ENCODE measurements at places on chromosomes 3 and 15.

GRCh38 chr3:57673156-57673555 is 19.7 kb downstream of the DENND6A start:
- DNase-seq: no peak

DNA sequence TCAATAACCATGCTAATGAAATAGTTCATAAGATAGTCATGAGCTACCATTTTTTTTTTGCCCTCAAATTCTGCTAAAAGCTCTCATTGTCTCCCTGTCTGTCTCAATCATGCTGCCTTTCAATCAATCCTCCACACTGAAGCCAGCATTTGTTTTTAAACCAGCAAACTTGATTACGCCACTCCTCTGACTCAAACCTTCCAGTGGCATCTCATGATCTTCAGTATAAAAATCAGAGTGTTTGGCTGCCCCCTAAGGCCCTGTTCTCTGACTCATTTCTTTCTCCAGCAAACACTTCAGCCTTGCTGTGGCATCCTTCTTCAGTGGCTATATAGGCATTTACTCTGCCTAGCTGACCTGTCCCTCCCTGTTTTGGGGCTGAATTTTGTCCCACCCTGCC is 36.0 kb upstream of the EOMES start:
- no peak for DNase-seq

- no peak for DNase-seq
These were observed 59.8 kb downstream of the PDIA5 start for GRCh38 chr3:123126653-123127052.

DNA sequence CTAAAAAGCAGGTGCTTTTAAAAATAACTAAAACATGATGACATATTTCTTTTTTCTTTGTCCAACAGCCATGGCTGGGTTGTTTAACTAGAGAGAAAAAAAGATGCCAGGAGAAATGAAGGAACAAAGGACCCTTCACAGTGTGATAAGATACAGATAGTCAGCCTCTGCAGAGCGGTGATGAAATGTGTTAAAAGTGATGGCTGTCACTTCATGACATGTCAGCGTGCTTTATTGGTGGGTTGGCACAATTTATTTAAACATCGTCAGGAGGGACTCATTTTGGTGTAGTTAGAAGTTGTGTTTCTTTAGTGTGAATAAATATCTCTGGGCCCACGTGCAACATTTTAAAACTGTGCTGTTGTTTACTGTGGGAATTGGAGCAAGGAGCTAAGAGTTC is 887.4 kb upstream of the CFAP20DC start:
- DNase-seq: no peak

DNA sequence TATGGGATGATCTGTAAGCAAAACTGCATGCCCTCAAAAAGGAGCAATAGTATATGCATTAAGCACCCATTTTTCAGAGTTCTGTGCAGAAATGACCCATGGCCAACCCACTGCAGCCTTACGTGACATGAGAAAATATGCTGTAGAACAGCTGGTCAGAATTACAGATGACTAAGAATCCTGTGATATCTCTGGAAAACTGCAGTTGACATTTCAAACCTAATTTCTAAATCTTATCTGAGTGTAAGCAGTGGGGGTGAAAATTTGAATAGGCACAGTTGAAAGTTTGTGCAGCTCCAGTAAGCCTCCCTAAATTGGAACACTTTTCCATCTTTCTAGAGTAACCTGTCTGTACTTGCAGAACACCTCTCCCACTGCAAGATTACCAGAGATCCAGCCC is 28.7 kb upstream of the COL6A6 start:
- no peak for DNase-seq

DNA sequence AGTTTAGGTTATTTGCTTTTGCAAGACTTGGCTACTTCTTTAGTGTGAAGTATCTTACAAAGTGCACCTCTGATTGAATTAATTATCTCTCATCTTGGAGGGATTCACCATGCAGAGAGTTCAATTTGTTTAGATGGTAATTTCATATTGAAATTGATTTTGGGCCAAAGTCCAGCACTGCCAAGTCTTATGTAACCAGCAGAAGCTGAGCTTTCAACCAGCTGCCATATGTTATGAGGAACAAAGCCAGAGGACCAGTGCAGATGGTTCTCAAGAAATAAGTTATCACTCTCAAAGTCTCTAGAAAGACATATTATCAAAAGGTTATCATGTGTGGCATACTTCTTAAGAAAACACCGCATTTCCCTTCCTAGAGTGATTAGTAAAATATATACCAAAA is 29.0 kb downstream of the ABHD6 start:
- no peak for DNase-seq

GRCh38 chr15:73357999-73358665 is 10.6 kb downstream of the HCN4 start:
- DNase-seq: peak; percentile 58

DNA sequence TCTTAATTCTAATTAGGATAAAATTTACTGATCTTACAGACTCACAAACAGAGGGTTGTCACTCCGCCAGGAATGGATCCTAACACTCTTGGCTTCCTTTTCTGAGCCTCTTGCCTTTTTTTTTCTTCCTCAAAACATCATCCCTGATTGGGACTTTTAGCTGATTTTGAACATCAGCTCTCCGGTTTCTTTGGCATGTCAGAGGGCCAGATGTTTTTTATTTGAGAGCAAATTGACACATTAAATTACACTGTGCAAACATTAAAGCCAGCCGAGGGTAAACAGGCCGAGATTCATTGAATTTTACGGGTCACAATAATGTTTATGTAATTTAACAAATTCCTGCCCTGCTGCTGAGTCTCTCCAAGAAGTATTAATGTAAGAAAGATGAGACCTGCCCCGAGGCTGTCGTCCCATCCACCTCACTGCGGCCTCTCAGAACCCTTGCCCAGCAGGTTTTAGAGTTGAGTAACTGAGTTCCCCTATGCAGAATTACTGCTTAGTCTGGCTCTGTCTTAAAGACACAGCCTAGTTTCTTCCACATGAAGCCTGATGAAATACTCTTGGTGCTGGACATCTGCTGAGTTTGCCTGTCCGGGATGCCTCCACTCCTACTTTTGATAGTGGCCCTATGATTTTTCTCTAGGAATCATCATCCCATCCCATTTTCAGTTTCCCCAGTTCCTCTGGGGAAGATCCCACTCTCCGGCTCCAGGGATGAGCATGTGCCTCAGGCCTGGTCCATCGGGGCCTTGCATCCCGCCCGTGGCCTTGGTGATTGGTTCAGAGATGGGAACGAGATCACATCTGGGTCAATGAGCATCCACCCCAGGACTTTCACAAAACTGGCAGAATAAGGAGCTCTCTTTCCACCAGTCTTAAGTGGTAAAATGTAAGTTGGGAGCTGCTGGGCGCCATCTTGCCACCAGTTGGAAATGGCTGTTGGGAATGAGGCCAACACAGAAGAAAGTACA is 226.6 kb upstream of the TLE3 start:
- no peak for DNase-seq

- no peak for DNase-seq
These were observed 16.9 kb upstream of the KNG1 start for GRCh38 chr3:186700267-186700666.

- no peak for DNase-seq
These were observed 298.6 kb upstream of the LYSMD4 start for GRCh38 chr15:100031665-100032357.

DNA sequence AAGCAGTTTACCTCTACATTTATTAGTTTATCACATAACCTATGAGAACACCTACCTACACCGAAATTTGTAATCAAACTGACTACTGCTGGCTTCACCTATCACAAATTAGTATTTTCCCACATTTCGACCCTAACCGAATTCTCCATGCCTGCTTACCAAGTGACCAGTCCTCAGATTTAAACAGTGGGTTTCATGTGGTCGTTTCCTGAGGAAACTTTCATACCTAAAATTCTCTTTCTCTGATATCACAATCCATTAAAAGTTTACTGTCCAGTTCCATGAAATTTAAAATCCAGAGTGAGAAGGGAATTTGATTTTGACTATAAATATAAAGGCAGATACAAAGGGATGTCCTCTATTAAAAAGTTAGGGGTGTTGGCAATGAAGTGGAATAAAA is 1.9 kb downstream of the PLOD2 start:
- DNase-seq: no peak

GRCh38 chr3:101284757-101285156 is 35.6 kb downstream of the IMPG2 start:
- no peak for DNase-seq

- no peak for DNase-seq
These were observed 630.8 kb upstream of the KCNMB2 start for GRCh38 chr3:177905173-177906125.

DNA sequence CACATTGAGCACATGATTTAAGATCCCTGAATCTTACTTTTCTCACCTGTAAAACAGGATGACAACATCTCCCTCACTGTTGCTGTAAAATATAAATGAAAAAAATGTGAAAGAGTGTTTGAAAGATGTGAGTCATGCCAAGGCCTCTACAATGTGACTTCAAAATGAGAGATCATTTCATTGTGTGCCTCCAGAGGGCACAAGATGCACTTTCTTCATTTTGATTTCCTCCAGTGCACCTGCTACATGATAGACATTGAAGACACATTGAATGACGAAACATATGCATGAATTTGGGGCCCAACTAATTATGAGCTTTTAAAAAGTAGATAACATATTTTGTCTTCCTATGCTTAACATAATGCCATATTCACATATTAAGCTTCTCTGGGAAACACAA is 170.3 kb downstream of the MOBP start:
- DNase-seq: no peak

DNA sequence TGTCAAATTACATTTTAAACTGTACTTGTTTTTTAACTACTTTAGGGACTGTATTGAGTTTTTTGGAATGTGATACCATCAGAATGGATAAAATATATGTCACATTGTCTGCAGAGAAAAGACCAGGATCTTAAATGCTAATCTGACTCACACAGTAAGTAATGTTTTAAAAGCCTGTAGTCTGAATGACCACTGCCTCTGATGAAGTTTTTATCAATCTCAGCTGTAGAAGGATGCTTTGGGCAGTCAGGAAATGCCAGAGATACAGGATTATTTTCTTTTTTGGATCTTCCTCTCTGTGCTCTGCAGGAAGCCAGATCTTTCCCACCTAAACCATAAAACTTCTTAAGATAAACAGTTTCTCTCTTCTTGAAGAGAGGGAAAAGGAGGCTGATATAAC is 73.1 kb upstream of the PRTG start:
- DNase-seq: no peak

DNA sequence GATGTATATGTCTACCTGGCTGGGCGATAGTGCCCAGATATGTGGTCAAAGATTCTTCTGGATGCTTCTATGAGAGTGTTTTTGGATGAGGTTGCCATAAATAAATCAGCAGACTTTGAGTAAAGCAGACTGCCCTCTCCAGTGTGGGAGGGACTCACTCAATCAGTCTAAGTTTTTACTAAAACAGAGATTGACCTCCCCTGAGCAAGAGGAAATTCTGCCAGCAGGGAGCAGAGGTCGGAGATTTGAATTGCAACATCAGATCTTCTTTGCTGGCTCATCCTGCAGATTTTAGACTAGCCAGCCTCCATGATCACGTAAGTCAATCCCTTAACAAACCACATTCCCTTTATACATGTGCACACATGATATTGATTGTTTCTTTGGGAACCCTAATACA is 300.9 kb downstream of the MCTP2 start:
- DNase-seq: no peak

- DNase-seq: no peak
These were observed 936.6 kb downstream of the ZPLD1 start for GRCh38 chr3:103371411-103371810.

GRCh38 chr3:105837143-105837740 is 31.6 kb downstream of the CBLB start:
- peak; percentile 23 for DNase-seq

- DNase-seq: no peak
These were observed 14.4 kb upstream of the PLA2G4D start for GRCh38 chr15:42108806-42109205.

DNA sequence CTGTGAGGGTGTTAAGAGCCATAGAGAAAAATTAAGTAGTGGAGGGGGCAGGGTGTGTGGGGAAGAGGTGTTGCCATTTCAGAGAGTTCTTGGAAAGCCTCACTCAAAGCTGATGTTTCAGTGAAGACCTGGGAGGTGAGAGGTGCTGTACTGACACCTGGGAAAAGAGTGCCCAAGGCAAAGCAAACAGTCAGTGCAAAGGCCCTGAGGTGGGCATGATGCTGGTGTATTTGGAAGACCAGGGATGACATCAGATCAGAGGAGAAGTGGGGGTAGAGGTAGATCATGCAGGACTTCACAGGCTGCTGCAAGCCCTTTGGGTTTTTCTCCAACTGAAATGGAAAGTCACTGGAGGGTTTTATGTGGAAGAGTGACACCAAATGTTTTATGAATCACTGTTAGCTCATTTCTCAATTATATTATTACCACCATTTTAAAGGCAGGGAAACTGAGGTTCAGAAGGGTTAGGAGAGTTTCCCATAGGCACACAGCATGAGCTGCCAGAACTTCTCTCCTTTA is 42.8 kb upstream of the SMAD3 start:
- no peak for DNase-seq

DNA sequence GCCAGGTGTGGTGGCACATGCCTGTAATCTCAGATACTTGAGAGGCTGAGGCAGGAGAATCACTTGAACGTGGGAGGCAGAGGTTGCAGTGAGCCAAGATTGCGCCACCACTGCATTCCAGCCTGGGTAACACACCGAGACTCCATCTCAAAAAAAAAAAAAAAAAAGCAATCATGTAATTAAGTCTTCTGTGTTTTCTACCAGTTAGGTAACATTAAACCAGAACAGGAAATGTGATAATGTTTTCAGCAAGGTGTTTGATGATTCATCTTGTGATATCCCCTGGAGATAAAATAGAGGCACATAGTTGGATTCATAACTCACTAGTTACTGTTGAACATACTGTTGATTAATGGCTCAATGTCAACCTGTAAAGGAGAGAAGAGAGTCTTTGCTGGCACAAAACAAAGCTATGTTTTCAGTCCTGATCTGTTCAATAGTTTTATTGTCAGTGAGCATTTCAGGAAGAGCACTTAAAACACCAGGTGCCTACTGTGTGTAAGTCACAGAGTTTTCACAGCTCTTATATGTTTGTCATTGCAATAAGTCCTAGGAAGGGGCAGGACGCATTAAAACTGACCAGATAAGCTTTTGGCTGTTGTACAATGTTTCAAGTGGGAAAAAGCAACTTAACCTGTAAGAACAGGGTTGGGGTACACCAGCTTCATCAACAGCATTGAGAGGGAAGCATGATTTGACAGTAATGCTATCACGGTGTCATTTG is 19.5 kb downstream of the DNAJB11 start:
- no peak for DNase-seq

DNA sequence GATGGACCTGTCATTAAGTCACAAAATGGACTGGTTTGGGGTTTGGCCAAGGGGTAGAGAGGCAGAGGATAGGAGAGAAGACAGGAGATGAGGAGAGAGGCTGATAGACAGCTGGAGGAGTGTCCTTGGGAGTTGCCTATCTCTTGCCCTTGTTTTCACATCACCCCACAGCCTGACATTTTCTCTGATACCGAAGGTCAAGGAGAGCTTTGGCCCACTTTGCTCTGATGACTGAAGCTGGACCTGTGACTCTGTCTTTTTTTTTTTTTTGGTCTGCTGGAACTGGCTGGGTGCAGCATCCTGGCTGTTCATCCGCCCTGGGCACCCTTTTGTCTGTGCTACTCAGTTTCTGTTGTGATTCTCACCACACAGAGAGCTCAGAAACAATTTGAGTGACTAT is 5.1 kb downstream of the GPD1L start:
- no peak for DNase-seq
